ENCODE measurements at places on chromosomes 5 and 9.

- no peak for DNase-seq
These were observed 49.1 kb downstream of the HOMER1 start for GRCh38 chr5:79464695-79465332.

DNA sequence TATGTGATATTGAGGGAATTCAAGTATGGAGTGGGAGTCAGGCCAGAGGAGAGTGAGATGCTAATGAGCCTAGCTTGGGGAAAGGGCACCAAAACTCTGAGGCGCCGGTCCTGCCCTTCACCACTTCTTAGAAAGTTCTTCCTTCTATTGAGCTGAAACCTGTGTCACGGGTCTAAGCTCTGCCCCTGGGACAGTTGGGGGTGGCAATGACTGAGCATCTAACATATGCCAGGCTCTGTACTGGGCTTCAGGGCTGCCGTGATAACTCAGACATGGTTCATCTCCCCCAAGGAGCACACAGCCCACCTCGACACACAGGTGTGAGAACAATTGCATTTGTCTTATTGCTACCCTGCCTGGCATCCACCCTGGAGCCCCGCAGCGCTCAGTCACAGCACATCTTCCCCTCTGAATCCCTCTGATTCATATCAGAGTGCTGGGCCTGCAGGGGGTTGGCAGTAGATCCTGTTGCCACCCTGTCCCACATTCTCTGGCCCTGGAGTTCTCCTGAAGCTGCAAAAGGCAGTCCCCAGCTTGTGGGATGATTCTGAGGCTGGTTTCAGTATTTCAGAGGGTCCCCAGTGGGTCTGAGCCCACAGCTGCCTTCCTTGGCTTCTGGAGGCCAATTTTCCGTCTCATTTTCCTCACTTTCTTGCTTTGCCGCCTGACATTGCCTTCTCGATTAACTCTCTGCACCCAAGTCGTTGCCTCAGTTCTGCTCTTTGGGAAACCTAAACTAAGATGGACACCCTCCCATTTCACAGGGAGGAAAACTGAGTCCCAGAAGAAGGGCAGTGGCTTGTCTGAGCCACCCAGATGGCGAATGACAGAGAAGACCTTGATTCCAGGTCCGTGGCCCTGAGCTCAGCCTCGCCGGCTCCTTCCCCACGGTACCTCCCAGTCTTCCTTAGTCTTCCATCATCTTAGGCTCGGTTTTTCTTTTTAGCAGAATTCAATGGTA, 42.5 kb downstream of the ALG2 start:
- DNase-seq: no peak

GRCh38 chr5:405421-405820, 37.6 kb upstream of the EXOC3 start:
- no peak for DNase-seq

- DNase-seq: no peak
These were observed 477.4 kb downstream of the ARHGEF28 start for GRCh38 chr5:74103131-74104023.

GRCh38 chr9:135512241-135512603, 9.0 kb upstream of the LCN1 start:
- no peak for DNase-seq

DNA sequence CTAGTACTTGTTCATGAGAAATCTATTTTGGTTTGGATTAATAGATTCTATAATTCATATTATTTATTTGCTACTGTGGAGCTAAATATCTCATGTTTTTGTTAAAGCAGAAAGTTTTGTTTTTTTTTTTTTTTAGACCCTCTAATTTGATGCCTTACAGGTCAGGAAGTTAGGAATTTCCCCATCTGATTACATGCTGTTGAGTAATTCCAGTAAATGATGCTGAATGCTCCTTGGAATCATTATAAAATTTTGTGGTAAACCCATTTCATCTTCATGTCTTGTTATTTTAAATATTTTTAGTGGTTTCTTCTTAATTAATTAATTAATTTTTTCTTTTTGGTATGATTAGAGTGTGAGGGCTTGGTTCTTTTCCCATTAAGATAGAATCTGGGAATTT, 35.6 kb downstream of the NNT start:
- no peak for DNase-seq

Measured in stimulated activated CD4-positive, alpha-beta T cell treated with anti-CD3 and anti-CD28 coated beads, Interleukin-4, amount 100 ng/mL, for 48 hours (primary cell).